A172 (cell line): ENCODE measurements at places on chromosomes 12 and 14.

DNA sequence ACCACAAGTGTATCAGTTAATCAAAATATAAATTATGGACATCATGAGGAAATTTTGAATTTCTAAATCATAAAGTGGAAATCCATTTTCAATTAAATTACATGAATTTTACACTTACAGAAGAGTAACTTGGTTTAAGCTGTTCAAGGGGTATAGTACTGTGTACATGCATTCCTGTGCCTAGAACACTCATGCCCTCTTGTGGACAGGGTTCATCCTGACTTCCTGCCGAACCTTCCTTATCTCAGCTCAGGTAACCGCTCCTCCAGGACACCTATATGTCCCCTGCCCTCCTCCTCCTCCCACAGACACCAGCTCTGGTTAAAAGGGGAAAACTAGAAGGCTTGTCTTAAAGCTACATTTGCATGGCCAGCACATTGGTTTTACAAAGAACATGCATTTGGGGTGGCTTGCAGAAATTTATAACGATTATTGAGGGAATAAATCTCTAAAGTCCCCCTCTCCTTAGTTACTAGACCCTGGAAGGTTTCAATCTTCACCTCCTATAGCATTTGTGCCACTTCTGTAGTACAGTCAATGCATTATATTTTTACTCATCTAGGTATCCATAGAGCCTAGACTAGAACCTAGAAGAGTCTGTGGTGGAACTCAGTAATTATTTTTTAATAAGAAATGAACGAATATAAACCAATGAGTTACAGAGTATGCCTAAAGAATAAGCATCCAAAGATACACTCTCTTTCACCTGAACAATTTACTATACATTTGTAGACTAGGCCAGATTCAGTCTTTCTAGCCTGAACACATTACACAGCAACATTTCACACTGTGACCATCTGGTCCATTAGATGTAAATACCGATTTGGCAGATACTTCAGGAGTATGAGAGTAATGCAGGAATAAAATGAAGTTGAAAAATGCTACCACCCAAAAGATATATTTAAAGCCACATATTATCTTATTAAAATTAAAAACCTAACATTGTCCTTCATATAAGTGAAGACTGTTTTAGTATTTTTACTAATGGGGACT, 345.6 kb downstream of the PAWR start:
- peak; percentile 47 for DNase-seq

GRCh38 chr14:95023886-95024285, 133.4 kb downstream of the DICER1 start:
- no peak for DNase-seq

- no peak for DNase-seq
Observed at GRCh38 chr14:32531942-32532515, 202.9 kb downstream of the AKAP6 start.

DNA sequence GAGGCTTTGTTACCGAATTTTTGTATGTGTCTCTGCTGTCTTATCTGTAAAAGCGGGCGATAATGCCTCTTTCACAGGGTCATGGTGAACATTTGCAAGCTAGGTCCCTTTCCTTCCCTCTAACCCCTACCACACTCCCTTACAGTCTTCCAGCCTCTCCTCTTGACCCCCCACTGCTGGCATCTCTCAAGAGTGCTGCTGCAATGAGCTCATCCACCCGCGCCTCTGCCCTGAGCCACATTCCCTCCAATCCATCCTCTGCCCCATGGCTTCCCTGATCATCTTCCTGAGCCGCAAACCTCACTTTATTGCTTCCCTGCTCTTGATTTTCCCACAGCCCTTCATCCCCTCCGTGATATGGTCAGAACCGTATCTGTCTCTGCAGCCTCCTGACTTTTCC, 343.6 kb downstream of the BCL11B start:
- DNase-seq, result no peak

DNA sequence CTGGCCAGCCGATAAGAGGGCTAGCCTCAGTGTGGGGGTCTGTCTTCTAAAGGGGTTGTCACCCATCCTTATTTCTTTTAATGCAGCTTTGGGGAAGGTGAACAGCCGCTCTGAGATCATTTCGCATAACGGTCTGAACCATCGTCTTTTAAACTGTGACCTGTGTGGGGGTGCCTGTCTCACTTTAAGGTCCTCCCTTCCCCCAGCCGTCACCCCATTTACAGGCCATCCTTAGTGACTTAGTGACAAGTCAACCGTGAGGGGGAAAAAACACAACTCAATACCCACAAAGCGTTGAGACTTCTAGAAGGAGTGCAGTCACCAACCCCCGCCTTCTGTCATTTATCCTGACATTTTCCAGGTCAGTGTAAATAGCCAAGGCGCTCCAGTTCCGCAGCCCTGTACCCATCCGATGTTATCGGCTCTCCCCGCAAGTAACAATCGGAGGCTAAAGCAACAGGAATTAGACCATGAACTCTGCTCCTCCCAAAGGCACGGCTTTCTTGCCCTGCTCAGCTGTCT, 505 bp upstream of the DENND5B start:
- no peak for DNase-seq

- DNase-seq, result no peak
Observed at GRCh38 chr14:97218274-97218673, 421.1 kb downstream of the VRK1 start.
